Cardiac muscle cell (in vitro differentiated cells and primary cell): ENCODE measurements at places on chromosomes 13 and 19.

- DNase-seq = peak; percentile 14
Observed at GRCh38 chr19:45215391-45216191, 29.6 kb downstream of the EXOC3L2 start.

DNA sequence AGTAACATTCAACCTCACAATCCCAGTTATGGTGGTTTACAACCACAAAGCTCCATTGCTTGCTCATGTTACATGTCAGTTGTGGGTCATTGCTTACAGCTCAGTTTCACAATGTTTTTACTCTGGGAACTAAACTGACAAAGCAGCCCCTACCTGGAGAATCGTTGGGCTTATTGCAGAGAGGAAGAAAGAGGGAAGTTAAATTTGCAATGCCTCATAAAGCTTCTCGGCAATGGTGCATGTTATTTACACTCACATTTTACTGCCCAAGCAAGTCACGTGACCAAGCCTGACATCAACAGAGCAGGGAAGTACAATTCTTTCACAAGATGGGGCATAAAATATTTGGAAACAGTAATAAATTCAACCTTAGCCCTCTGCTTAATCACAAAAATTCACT is 441.6 kb downstream of the TDRD3 start:
- DNase-seq = no peak

DNA sequence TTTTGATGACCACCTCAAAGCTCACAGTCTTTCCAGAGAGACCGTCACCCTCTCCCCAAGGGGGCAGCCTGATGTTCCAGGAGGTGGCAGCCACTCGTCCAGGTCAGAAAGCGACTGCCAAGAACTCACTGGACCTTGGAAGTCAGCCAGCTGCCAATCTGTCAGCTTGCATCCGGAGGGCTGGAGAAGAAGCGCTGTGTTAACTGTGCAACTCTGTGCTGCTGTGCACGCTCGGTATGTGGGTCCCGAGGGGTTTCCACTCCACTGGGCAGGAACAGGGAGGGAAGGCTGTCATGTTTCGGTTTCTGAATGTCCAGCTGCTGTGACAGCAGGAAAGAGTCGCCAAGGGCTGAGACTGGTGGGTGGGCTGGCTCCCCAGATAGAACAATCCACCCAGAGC is 89.2 kb downstream of the CACNA1A start:
- DNase-seq = peak; percentile 24

- no peak for DNase-seq
Observed at GRCh38 chr13:30877335-30877734, 28.7 kb upstream of the MEDAG start.

- DNase-seq = peak; percentile 83
Observed at GRCh38 chr13:33258808-33259193, 26.8 kb downstream of the STARD13 start.

GRCh38 chr13:28471421-28471820 is 23.5 kb downstream of the FLT1 start:
- DNase-seq = no peak

- no peak for DNase-seq
Observed at GRCh38 chr13:67440236-67440975, 210.3 kb upstream of the PCDH9 start.

DNA sequence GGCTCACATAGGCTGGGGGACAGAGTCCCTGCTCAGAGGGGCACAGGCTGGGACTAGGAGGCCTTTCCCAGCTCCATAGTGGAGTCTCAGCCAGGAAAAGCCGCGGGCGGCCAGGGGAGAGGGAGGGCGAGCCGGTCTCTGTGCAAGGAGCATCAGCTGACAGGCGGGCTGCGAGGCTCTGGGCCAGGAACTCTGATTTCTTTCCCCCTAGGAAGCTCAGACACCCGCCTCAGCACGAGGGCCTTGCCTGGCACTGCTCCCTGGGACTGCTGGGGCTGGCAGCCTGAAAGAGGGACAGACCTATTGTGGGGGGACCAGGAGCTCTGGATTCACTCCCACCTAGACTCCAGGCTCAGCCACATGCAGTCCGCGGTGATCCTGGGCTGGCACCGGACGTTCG is 2.2 kb upstream of the PLK5 start:
- peak; percentile 37 for DNase-seq

- DNase-seq = no peak
Observed at GRCh38 chr13:60661521-60661920, 264.5 kb downstream of the TDRD3 start.

DNA sequence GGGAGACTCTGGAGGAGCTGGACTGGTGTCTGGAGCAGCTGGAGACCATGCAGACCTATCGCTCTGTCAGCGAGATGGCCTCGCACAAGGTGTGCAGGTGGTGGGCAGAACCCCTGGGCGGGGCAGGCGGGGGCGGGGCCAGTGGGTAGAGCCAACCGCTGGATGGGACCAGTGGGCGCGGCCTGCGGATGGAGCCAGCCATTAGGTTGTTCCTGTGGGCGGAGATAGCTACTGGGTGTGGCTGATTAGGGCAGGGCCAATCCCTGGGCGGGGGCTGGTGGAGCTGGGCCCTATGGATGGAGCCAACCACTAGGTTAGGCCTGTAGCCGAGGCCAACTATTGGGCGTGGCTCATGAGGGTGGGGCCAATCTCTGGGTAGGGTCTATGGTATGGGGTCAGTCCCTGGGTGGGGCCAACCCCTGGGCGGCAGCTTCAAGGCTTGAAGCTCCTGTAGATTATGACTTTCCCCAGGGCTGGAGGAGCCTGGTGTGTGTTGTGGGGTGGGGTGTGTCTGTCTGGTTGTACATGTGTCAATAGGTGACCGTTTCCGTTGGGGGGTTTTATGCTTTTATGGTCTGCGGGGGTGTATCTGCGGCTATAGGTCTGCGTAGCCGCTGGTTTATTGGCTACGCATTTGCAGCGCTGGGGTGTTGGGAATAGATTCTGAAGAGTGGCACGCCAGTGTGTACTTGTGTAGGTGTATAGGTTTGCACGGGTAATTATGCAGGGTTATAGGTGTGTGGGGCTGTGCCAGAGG is 30.7 kb downstream of the PDE4A start:
- no peak for DNase-seq

DNA sequence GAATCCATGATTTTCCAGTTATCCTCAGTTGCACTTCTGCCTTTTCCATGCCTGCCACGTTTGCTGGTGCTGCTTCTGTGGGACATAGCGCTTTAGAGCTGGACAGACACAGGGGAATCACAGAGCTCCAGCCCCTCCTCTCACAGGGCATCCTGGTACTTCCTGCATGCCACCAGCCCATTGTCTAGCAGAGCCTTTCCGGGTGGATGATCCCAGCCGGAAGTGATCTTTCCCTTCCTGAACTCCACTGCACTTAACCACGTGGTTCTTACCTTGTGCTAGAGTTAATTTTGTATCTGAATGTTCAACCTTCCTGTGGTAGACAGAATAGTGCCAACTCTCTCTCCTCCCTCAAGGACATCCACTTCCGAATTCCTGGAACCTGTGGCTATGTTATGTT is 12.6 kb upstream of the OLFM4 start:
- DNase-seq = no peak

DNA sequence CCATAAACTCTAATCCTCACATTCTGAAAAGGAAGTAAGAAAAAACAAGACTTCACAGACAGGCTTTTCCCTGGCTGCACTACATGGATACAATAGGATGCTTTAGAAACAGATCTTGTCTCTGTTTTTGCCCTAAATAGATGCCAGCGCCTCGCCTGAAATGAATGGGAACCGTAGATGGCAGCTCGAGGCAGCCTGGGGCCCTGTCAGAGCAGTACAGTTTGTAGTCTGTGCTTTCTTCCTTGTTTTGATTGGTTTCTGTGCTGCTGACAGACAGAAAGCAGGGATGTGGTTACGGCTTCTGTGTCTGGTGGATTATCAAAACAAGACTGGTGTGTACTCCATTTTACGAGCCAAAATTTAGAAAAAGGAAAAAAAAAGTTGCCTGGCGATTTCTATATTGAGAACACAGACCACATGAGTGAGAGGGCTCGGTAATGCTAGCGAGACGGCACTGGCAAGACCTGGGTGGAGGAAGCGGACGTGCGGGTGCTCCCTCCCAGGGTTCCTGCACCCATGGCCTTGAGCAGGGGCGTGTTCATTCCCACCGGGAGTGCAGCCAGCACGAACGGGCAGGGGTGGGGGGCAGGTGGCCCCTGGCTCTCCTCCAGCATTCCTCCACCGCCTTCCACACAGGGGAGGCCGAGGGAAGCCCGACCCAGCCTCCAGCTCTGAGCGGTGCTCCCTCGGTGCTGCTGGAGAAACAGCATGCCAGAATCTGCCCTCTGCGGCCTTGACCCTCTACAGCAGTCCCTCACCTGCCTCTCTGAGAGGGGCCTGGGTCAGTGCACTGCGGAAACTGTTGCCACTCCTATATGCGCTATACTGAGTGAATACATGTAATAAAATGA is 37.6 kb upstream of the C1QTNF9 start:
- peak; percentile 90 for DNase-seq
